ENCODE measurements at places on chromosomes 13 and 19. TPM values are rescaled to one million over a fixed set of nuclear protein-coding genes. Genes with fewer than 3 reads are reported as not detected.

The ZNF723 gene
- not detected for total RNA-seq

DNA sequence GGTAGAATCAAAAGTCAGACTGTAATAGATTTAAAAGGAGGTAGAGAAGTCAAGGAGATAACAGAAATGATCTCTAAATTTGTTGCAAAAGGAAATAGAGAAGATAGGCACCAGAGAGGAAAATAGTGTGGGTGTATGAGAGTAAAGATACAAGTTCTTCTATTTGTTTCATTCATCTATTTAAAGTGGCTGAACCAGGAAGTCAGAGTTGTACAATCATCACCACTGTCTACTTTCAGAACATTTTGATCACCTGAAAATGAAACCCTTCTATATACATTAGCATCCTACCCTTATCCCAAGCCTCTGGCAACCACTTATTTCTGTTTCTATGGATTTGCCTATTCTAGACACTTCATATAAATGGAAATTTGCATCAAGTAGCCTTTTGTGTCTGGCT lies 36.7 kb downstream of the INTS6 start:
- peaks cover 33% of the 10 kb centered on the region for H3K36me3 ChIP-seq
- H3K27ac ChIP-seq, result no peak overlapping the region
- no peaks in the 10 kb centered on the region for H3K4me1 ChIP-seq
- H3K4me3 ChIP-seq, result no peak overlapping the region

The FAM216B gene
- total RNA-seq, result not detected

GRCh38 chr19:48064509-48064908 lies 20.6 kb upstream of the CABP5 start:
- no peak overlapping the region for H3K27ac ChIP-seq
- H3K27me3 ChIP-seq, result peaks cover 12% of the 10 kb centered on the region

- H3K27me3 ChIP-seq, result peaks cover 12% of the 10 kb centered on the region
- DNase-seq, result peak; percentile 48
- H3K36me3 ChIP-seq, result no peaks in the 10 kb centered on the region
- peaks cover 3% of the 10 kb centered on the region for H3K4me1 ChIP-seq
- H3K27ac ChIP-seq, result no peak overlapping the region
These were observed 1.6 kb downstream of the HCN2 start for GRCh38 chr19:591099-591958.

- no peak overlapping the region for H3K4me3 ChIP-seq
- no peak for DNase-seq
- no peak overlapping the region for H3K27ac ChIP-seq
These were observed 110.8 kb downstream of the ESD start for GRCh38 chr13:46686171-46686570.

The KLHL26 gene
- 13.3 TPM for total RNA-seq

The CADM4 gene
- total RNA-seq, result 1.9 TPM

DNA sequence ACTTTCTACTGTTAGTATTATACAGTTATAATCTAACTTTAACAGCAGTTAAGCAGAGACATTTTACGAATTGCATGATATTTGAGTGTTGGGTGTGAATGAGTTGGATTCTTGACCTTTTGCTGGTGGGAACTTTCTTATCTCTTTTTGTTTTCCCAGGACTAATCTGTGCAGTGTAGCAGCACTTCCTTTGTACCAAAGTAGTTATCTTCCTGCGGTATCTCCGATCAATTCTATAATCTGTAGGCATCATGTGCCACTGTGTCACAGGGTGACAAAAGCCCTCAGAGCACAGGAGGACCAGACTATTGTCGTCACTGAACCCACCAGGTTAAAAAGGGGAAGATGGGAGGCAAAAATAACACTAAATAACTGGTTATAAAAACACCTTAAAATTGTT lies 823.5 kb downstream of the GPC5 start:
- DNase-seq, result no peak
- no peak overlapping the region for H3K4me3 ChIP-seq
- no peaks in the 10 kb centered on the region for H3K27me3 ChIP-seq
- H3K27ac ChIP-seq, result no peak overlapping the region

The C19orf47 gene
- total RNA-seq, result 26.1 TPM

GRCh38 chr19:54271106-54271505 lies 9.8 kb downstream of the LILRB2 start:
- DNase-seq, result no peak
- H3K4me3 ChIP-seq, result no peak overlapping the region
- no peaks in the 10 kb centered on the region for H3K4me1 ChIP-seq

DNA sequence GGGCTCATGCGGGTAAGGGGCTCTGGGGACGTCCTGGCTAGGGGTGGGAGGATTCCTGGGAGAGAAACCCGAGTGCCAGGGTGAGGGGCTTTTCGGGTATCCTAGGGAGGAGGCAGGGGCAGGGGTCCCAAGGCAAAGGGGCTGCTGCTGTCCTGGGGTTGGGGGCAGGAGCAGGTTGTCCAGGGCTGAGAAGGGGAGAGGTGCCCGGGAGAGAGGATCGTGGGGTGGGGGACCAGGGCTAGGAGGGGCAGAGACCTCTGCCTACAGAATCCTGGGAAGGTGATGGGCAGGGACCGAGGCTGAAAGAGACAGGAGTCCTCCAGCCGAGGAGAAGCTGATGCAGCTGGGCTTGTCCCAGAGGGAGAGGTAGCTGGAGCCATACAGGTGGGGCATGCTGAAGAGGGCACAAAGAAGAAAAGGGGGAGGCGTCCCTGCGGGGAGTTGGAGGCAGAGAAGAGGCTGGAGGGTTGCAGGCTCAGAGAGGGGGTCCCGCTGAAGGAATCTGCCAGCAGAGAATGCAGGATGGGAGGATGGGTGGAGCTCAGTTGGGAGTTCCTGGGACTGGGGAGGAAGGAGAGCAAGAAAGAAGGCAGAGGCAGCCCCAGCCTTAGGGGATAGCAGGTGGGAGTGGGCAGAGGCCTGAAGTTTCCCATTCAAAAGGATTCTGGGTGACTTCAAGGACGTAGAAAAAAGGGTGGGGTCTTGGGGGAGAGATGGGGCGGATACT lies 574 bp downstream of the CYP2S1 start:
- peak overlapping the region; percentile 41 for H3K4me3 ChIP-seq
- no peak overlapping the region for H3K27ac ChIP-seq
- H3K36me3 ChIP-seq, result no peaks in the 10 kb centered on the region
- no peak for DNase-seq
- H3K4me1 ChIP-seq, result peaks cover 5% of the 10 kb centered on the region
- H3K27me3 ChIP-seq, result peaks cover 31% of the 10 kb centered on the region

The KIR3DL1 gene
- total RNA-seq, result not detected

- no peaks in the 10 kb centered on the region for H3K27me3 ChIP-seq
- H3K4me3 ChIP-seq, result no peak overlapping the region
- no peaks in the 10 kb centered on the region for H3K36me3 ChIP-seq
- peak; percentile 15 for DNase-seq
- no peaks in the 10 kb centered on the region for H3K4me1 ChIP-seq
These were observed 250.3 kb upstream of the ATXN8OS start for GRCh38 chr13:69857183-69857821.

The ZNF225 gene
- total RNA-seq, result 2.3 TPM

GRCh38 chr19:14379294-14380065 lies 1.8 kb upstream of the ADGRE5 start:
- no peak for DNase-seq
- no peaks in the 10 kb centered on the region for H3K36me3 ChIP-seq

DNA sequence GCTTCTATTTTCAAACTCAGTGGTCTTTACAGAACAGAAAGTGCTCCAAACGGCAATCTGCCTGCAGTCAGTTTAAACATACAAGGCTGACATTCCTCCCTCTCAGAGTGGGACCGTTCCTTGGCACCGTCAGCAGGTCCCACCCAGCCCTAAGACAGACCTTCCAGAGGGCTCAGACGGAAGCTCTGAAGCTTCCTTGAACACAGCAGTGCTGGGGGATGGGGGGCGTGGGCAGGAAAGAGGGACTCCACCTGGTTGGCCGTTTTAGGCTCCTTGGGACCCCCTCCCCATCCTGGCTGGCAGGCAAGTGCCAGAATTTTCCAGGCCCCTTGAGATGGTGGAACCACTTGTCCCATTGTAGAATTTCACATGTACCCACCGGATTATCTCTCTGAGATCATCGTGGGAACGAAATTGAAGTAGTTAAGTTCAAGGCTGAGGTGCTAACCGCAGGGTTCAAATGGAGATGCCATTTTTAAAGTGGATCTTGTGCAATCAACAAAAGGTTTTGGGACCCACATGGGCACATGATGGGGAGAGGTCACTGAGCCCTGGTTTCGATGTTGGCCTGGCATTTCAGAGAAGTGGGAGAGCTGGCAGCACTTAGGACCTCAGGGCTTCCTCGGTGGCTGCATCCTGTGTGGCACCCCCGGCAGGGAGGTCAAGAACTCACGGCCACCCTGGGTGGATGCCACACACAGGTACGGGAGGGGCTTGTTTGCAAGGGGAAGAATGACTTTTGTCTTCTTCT lies 46.2 kb downstream of the KLF2 start:
- peaks cover 32% of the 10 kb centered on the region for H3K4me1 ChIP-seq
- DNase-seq, result no peak
- H3K36me3 ChIP-seq, result peaks cover 28% of the 10 kb centered on the region
- no peak overlapping the region for H3K4me3 ChIP-seq

- no peaks in the 10 kb centered on the region for H3K36me3 ChIP-seq
- DNase-seq, result no peak
- no peaks in the 10 kb centered on the region for H3K4me1 ChIP-seq
- H3K27me3 ChIP-seq, result no peaks in the 10 kb centered on the region
- no peak overlapping the region for H3K27ac ChIP-seq
These were observed 130.8 kb downstream of the IRS2 start for GRCh38 chr13:109655611-109656010.

The TMEM221 gene
- not detected for total RNA-seq

GRCh38 chr13:97116754-97117153 lies 105.4 kb upstream of the MBNL2 start:
- DNase-seq, result no peak
- no peaks in the 10 kb centered on the region for H3K4me1 ChIP-seq
- H3K4me3 ChIP-seq, result no peak overlapping the region
- no peaks in the 10 kb centered on the region for H3K36me3 ChIP-seq
- no peak overlapping the region for H3K27ac ChIP-seq

GRCh38 chr13:40186041-40186440 lies 480.4 kb downstream of the FOXO1 start:
- no peaks in the 10 kb centered on the region for H3K36me3 ChIP-seq
- no peaks in the 10 kb centered on the region for H3K27me3 ChIP-seq
- no peak overlapping the region for H3K4me3 ChIP-seq
- H3K27ac ChIP-seq, result no peak overlapping the region

DNA sequence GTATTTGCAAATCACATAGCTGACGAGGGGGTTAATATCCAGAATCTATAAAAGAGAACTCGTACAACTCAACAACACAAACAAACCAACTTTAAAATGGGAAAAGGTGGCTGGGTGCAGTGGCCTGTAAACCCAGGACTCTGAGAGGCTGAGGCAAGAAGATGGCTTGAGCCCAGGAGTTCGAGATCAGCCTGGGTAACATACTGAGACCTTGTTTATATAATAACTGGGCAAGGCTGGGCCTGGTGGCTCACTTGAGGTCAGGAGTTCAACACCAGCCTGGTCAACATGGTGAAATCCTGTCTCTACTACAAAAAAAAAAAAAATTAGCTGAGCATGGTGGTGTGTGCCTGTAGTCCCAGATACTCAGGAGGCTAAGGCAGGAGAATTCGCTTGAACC lies 21.8 kb upstream of the TM6SF2 start:
- H3K4me3 ChIP-seq, result no peak overlapping the region
- no peaks in the 10 kb centered on the region for H3K4me1 ChIP-seq
- peaks cover 58% of the 10 kb centered on the region for H3K36me3 ChIP-seq
- H3K27ac ChIP-seq, result no peak overlapping the region

The PCDH20 gene
- total RNA-seq, result not detected

GRCh38 chr13:103282571-103283450 lies 216.6 kb upstream of the SLC10A2 start:
- DNase-seq, result no peak
- H3K27ac ChIP-seq, result no peak overlapping the region
- no peaks in the 10 kb centered on the region for H3K4me1 ChIP-seq
- no peaks in the 10 kb centered on the region for H3K27me3 ChIP-seq
- H3K36me3 ChIP-seq, result no peaks in the 10 kb centered on the region
- no peak overlapping the region for H3K4me3 ChIP-seq

GRCh38 chr13:40388617-40389016 lies 277.8 kb downstream of the FOXO1 start:
- H3K4me3 ChIP-seq, result no peak overlapping the region
- peaks cover 15% of the 10 kb centered on the region for H3K27me3 ChIP-seq
- no peak overlapping the region for H3K27ac ChIP-seq
- DNase-seq, result no peak
- H3K36me3 ChIP-seq, result no peaks in the 10 kb centered on the region

All from K562 (cell line).